ENCODE measurements at places on chromosomes 4 and X.

GRCh38 chr4:81180916-81181315, 34.1 kb downstream of the PRKG2 start:
- DNase-seq = no peak

GRCh38 chr4:119209077-119209476, 3.4 kb upstream of the USP53 start:
- DNase-seq = no peak

- no peak for DNase-seq
Measured at GRCh38 chrX:110282922-110283321, 35.0 kb downstream of the AMMECR1 start.

DNA sequence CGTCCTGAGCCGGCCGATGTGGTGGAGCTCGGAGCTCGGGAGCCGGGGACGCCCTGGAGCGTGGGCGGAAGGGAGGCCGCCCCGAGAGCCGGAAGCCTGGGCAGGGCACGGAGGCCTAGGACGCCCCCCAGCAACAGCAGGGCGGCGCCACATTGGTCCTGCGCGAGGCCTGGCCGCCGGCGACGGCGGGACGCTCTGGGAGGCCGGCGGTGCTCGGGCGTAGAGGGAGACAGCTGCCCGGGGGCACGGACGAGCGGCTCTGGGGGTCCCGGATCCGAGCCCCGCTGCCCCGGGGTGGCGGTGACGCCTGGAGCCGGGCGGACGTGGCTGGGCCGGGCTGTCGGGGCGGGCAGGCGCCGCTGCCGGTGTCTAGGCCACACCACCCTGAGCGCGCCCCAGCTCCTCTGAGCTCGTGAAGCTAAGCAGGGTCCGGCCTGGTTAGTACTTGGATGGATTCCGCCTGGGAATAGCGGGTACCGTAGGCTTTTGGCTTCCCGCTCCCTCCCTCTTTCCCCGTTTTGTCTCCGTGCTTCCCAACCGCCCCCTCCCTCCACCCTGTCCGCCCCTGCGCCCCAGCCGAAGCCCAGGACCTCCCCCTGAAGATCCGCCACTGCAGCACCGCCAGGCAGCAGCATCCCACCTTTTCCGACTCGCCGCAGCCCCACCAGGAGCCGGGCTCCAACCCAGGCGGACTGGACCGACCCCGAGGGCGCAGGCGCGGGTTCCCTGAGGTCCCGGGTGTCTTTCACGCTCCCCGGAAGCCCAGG, 12.1 kb downstream of the FRG2 start:
- no peak for DNase-seq

DNA sequence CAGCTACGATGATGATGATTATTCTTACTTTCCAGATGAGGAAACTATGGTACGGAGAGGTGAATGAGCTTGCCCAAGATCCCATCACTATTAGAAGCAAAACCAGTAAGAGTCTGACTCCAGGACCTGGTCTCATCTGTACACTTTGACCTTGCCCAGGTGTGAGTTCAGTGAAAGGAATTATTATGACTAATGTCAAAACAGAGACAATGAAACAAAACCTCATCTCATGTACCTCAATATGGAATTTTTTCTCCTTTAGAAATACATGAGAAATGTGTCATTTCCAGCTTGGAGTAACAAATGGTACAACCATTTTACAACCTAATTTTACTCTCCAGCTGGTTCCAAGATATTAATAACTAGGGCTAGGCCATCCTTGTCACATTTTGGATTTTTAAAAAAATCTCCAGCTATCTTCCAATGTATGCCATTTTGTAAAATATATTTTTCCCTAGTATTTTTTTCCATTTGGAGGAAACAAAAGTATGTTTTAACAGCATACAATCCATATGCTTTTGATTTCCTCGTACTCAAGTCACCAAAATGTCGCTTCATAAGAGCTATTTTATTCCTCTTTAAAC, 213.8 kb downstream of the PTTG2 start:
- DNase-seq = no peak

DNA sequence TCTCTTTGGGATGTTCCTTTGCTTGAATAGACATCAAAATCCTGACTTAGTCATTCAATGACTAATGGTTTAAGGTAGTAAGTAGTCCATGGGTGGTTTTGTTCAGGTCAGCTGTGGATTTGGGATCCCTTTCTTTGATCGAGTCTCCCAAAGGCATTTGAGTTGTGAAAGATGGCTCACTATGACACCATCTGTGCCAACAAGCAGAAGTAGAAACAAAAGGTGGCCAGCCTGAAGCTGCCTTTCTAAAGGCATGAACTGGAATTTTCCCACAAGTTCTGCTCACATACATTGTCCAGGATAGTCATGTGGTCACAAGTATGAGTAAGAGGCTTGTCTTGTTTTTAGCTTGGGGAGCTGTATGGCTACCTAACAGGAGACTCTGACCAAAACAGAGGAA, 129.9 kb downstream of the CCNG2 start:
- DNase-seq = no peak

DNA sequence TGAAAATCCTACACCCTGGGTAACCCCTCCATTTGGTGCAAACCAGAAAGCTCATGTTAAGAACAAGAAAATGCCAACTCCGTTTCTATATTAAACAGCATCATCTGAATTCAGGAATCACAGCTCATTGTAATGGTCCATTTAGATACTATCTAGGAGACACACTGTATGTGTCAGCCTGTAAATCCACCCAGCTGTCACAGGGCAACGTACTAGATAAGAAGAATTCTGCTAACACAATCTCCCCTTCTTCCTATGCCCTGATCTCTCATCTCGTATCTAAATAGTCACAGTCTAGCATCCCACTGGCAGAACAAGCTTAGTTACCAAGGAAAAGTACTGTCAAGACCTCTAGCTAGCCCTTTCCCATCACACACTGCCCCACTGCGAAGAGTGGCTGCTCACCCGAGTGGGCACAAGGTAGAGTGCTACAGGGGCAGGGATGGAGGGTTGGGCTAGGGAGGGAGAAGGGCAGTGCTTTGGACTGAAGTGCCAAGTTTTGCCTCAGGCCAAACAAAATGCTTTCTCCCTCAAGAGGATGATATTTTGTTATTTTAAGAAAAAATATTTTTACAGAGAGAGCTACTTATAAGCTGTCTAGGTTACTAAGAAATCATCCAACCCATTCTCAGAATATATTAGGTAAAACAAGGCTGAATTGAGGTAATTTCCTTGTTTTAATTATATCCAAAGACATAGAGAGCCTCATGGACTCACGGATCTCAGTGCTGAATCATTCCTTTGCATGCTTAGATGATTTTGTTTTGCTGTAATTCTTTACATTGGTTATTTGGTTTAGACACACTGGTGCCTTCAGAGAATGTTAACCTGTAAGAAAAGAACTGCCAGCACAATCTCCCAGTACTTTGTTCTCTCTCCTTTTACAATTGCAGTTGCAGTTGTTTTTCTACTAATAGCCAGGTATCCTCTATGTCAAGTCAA, 196.6 kb downstream of the PRDM5 start:
- no peak for DNase-seq

DNA sequence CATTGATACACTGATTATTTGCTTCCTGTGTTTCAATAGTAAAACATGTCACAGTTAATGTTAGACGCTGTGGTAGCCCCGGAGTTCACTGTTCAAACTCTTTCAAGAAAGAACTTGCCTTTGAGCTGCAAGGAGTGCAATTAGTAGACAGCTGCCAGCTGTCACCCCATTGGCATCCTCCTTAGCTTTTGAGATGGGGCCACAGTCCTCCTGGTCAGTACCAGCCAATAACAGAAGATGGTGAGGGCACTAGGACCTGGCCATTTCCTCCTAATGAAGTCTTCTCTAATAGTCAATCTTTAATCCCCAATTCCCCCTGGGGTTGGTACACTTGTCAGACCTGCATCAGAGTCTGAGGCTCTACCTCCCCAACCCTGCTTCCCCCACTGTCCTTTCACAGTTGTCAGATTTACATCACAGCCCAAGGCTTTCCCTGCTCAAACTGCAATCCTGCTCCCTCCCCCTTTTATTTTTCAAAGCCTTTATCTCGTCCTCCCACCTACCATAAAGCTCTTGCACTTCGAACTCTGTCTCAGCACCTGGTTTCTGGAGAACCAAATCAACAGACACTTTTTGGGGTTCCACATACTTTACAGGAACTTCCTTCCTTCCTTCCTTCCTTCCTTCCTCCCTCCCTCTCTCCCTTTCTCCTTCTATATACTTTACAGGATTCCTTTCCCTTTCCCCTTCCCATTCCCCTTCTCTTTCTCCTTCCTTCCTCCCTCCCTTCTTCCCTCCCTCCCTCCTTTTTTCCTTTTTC, 182.0 kb downstream of the RASL11B start:
- DNase-seq = no peak

DNA sequence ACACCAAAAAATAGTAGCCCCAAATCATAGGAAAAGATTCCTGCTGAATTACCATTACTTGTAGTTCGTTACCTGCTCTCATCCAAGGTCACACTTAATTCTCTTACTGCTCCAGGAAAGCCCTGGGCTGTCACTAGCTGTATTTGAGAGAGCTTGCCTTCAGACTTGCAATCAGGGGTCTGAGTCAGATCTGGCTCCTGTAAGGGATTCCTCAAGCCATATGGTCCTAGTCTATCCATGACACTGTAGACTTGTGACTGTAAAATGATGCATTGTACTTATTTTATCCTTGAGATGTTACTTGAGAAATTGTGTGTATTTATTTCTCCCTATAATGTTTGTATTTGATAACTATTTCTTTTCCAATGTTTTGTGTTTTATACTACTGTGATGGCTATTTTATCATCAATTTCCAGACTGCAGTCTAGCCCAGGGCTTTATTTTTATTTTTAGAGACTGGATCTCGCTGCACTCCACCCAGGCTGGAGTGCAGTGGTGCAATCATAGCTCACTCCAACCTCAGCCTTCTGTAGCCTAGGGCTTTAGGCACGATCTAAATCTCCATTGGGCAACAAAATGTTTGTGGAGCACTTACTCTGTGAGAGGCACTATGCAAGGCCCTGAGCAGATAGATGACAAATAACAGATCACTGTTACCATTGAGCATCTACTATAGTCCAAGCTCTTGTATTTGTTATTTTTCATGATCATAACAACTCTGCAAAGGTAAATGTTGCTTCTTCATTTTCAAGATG, 24.2 kb downstream of the ERVMER34-1 start:
- no peak for DNase-seq

DNA sequence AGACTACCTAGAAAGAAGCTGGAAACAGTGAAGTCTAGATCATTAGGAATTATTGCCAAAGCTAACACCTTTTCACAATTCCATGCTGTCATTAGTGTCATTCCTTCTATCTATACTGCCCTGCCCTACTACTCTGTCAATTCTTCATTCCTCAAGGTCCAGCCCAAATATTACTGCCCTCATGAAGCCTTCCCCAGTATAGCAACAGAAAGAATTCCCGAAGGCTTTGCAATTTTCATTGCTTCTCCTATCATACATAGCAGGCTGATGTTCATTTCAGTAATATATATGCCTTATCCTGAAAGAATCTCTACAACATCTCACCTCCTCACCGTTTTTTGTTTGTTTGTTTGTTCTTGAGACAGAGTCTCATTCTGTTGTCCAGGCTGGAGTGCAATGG, 63.9 kb downstream of the APBB2 start:
- no peak for DNase-seq

DNA sequence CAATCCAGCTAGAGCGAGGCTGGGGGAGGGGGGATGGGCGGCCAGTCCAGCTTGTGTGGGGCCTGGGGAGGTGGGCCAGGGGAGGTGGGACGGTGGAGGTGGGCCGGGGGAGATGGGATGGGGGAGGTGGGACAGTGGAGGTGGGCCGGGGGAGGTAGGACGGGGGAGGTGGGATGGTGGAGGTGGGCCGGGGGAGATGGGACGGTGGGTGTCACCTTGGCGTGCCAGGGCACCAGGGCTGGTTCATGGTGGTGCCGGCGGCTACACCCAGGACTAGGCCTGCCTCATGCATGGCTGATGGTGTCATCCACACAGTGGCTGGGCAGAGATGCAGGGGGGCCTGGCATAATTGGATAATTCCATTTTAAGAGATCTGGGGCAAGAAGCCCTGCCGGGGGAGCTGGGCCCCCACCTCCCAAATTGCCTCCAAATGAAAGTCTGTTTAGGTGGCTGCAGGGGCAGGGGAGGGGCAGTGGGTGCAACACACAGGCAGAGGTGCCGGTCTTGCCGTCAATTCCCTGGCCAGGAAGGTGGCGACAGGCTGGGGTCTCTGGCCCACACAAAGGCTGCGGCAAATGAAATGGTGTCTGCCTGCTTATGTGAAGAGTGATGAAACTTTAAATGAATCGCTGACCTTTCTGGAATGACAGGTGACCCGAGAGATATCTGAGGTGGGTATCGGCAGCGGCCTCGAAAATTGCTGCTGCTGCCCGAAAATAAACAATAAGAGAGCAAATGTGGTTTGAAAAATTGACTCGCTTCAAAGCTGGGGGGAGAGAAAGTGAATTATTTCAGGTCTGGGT, 82.1 kb downstream of the FAM53A start:
- DNase-seq = no peak

Measured in stimulated activated CD8-positive, alpha-beta memory T cell treated with anti-CD3 and anti-CD28 coated beads, Interleukin-4, amount 100 ng/mL, for 1 hour (primary cell).